Hematopoietic multipotent progenitor cell treated with erythropoietin and hydrocortisone succinate and interleukin-3 and kit ligand, for 8 days (in vitro differentiated cells): ENCODE measurements at places on chromosomes 5 and 9.

- no peak for DNase-seq
Measured at GRCh38 chr9:23258569-23258968, 567.5 kb downstream of the ELAVL2 start.

DNA sequence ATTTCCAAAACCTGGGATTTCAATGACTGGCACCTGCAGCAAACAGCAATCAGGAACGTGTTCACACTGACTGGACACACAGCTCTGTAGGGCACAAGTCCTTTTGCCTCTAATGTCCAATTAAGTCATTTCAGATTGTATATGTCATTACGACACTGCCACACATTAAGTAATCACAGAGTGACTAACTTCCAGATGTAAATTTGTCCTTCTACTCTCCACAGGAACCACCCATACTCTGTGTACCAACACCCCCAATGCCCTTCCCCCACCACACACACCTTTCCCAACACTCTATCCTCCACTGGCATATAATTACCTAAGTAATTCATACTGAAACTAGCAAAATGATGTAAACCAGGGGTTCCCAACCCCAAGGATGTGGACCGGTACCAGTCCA, 30.5 kb downstream of the LARS1 start:
- DNase-seq, result no peak

GRCh38 chr9:93658184-93658925, 82.0 kb downstream of the PHF2 start:
- no peak for DNase-seq

GRCh38 chr5:98705841-98706240, 67.6 kb upstream of the RGMB start:
- no peak for DNase-seq

DNA sequence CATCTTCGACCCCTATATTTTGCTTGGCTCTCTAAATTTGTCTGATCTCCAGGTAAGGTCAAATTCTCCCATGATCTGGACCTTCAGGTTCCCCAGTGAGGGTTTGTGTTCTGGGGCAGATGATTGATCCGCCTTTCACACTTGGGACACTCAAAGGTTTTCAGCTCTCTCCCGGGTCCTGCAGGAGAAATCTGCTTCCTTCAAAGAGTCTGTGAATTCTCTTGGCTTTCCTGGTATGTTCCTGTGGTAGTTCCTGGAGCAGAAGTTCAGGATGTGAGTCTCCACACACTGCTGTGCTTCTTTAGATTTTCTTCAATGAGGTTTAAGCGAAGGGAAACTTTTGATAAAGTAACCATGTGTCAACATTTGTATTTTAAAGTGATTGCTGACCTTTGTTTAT, 318.0 kb downstream of the TAF11L14 start:
- DNase-seq, result no peak

GRCh38 chr9:133996531-133997520, 4.7 kb upstream of the VAV2 start:
- no peak for DNase-seq

DNA sequence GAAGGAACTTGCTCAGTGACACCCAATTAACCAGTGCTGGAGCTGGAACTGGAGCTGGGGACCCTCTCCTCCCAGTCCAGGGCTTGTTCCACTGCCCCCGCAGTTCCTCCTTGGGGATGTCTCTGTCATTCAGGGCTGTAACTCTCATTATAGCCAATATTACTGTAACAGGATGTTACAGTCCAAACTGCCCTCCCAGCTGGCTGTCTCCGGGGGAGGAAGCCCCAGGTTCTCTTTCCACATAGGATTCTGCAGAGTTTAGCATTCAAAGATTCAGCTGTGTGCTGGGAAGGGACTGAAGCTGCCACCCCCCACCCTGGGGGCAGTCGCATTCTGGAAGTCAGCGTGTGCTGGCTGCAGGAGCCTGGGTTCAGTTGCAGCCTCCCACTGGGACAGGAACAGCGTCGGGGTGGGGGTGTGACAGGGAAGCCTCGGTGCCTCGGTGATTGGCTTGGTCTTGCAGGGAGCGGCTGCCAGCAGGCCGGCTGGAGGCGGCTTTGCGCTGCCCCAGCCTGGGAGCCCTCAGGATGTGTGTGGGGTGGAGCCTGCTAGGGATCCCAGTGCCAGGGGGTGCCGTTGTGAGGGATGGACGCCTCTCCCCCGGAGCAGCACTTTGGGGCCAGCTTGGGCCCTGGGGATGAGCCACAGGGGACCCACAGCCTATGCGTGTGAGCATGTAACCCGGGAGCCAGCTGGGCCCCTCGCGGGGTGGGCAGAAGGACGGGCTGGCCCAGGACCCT, 101.1 kb downstream of the RGS3 start:
- peak; percentile 26 for DNase-seq

DNA sequence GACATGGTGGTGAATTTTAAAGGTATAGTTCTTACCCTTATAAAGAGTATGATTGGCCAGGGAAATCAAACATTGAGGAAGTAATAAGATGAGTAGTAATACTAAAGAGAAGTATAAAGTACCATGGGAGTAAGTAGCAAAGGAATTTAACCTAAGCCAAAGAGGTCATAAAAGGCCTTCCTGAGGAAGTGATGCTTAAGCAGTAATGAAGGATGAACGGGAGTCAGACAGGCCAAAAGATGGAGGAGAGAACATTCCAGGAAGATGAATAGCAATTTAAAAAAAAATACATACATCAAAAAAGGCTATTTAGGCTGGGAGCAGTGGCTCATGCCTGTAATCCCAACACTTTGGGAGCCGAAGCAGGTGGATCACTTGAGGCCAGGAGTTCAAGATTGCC, 29.0 kb downstream of the KLHL3 start:
- DNase-seq, result no peak

DNA sequence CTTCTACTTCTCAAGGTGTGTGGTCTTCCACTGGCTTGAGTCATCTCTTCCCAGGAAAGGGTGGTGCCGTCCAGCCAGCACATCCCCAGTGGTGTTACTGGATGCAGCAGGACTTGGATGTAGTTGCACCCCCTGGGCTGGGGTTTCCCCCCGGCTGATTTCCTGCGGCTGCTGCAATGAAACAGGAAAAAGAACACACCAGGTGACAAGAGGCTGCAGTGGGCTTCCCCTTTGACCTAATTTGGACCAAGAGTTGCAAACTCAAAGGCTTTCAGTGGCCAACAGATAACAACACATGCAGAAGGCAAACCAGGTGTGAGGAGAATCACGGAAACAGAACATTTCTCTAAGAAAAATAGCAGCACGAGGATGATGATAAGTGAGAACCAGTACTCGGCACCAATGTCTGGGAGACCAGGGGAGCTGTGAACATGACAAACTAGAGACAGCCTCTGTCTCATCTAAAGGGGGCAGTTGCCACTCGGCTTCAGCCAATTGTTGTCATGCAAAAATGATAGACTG, 83.7 kb downstream of the PDE6A start:
- DNase-seq, result no peak

DNA sequence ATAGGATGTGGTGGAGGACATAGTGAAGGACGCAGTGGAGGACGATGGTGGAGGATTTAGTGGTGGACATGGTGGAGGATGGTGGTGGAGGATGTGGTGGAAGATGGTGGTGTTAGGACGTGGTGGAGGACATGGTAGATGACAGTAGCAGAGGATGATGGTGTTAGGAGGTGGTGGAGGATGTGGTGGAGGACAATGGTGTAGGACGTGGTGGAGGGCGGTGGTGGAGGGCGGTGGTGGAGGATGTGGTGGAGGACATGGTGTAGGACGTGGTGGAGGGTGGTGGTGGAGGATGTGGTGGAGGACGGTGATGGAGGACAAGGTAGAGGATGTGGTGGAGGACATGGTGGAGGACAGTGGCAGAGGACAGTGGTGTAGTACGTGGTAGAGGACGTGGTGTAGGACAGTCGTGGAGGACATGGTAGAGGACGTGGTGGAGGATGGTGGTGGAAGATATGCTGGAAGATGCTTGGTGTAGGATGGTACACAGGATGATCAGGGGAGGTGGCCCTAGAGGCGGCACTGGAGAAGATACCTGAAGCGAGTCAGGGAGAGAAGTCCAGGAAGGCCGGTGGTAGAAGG, 68.7 kb downstream of the S1PR3 start:
- DNase-seq, result no peak

GRCh38 chr5:126192226-126192625, 231.0 kb upstream of the GRAMD2B start:
- DNase-seq, result no peak

DNA sequence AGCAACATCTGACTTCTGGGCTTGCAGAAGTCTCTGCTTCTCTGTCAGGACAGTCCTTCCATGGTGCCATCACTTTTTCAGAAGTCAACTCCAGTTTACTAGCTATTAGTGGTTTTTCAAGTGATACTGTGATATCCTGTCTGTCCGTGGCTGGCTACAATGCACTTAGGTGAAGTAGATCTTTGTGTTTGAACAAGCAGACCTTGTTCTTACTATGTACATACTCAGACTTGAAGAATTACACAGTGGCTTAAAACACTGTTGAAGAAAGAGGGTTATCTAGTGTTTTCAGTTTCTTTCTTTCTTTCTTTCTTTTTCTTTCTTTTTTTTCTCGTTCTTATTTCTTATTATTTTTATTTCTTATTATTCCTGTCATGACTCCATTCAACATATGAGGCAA, 228.7 kb downstream of the NTRK2 start:
- no peak for DNase-seq
